ENCODE measurements at places on chromosomes 11 and 22.
A peak's percentile ranks its signal among the peaks of the same experiment; 100 is the strongest.

- no peak for DNase-seq
Measured at GRCh38 chr11:875769-876301, 33.2 kb downstream of the TSPAN4 start.

- no peak for DNase-seq
Measured at GRCh38 chr22:44145544-44145943, 35.2 kb upstream of the PARVG start.

GRCh38 chr11:2718817-2719438, 19.1 kb upstream of the KCNQ1OT1 start:
- DNase-seq, result no peak

GRCh38 chr11:15141381-15141780, 26.7 kb downstream of the INSC start:
- DNase-seq, result no peak

- DNase-seq, result no peak
Measured at GRCh38 chr11:130798280-130798679, 118.0 kb downstream of the SNX19 start.

- no peak for DNase-seq
Measured at GRCh38 chr11:30585125-30585891, 845 bp downstream of the MPPED2 start.

DNA sequence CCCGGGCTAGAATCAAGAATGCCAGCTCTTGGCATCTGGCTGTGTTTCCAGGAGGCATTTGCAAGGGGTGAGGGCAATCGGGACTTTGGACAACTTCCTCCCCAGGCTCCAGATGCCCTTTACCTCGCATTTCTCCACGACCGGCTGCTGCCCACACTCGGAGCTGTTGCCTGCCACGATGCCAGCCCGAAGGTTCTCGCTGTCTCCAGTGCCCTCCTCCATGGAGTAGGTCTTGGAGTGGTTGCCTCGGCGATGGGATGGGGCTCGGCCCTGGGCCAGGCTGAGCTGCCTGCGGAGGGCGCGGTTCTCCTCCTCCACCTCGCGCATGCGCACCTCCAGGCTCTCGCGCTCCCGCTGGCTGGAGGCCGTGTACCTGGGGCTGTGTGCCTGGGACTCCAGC, 270.0 kb downstream of the LARGE1 start:
- no peak for DNase-seq

GRCh38 chr11:17498475-17498874, 21.8 kb upstream of the ABCC8 start:
- no peak for DNase-seq

DNA sequence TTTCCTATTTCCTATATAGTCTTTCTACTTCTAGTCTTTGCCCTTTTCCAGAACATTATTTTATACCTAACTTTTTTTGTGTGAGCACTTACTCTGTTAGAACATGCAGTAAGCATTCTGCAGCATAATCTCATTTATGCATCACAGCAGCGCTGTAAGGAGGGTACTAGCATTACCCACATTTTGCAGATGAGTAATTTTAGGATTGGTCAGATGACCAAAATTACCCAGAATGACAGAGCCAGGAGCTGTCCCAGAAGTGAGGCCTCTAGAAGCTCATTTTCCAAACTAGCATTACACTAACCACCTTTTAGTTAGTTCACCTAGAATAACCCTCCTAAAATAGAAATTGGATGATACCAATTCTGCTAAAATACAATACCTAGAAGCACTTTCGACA, 47.1 kb upstream of the ARHGAP32 start:
- no peak for DNase-seq

DNA sequence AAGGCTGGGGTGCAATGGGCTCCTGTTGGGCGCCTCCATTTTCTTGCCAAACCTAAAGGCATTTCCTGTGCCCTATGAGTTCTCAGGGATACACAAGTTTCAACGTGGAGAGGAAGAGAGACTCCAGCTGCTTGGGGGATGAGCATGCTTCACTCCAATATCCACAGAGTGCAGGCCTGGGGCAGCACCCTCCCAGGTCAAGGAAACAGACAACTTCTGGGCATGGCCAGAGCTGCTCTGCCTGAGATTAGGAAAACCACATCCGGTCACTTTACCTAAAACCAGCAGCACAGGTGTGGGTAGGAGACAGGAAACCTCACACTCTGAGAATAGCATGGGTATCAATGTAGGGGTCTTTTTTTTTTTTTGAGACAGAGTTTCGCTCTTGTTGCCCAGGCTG, 28.7 kb downstream of the TMEM184B start:
- DNase-seq, result no peak

GRCh38 chr22:28025333-28025732, 106.3 kb upstream of the PITPNB start:
- DNase-seq, result no peak

DNA sequence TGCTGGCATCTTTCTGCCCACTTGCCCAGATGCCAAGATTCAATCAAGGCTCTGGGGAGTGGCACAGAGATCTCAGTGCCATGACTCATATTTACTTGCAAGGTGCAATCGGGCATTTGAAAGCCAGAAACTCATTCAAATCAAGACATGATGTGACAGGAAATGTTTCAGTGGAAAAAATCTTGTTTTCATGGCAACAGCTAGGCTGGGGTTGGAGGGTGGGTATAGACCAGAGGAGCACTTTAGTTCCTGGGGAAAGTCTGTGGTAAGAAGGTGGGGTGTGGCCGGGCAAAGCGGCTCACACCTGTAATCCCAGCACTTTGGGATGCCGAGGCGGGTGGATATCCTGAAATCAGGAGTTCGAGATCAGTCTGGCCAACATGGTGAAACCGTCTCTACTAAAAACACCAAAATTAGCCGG, 1.2 kb downstream of the MAJIN start:
- DNase-seq, result peak; percentile 15

DNA sequence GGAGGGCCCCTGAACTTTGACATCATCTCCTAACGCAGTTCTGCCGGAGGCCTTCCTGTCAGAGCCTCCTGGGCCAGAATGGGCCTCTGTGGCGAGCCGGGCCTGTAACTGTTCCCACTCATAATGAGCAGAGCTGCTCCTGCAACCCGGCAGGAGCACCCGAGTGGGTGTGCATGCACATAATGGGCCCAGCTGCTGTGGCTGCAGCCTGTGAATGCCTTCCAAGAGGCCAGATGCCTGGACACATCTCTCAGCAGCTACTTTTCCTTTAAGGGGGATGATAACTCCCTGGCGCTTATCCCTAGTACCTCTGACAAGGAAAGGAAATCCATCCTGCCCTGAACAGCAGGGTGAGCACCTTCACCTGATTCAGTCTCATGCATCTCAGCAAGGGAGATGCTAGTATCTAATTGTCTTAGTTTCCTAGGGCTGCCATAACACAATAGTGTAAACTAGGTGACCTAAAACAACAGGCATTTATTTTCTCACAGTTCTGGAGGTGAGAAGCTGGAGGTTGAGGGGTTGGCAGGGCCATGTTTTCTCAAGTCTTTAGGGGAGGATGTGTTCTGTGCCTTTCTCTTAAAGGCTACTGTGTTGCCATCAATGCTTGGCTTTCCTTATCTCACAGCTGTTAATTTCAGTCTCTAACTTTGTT, 120.5 kb downstream of the TEAD1 start:
- no peak for DNase-seq

DNA sequence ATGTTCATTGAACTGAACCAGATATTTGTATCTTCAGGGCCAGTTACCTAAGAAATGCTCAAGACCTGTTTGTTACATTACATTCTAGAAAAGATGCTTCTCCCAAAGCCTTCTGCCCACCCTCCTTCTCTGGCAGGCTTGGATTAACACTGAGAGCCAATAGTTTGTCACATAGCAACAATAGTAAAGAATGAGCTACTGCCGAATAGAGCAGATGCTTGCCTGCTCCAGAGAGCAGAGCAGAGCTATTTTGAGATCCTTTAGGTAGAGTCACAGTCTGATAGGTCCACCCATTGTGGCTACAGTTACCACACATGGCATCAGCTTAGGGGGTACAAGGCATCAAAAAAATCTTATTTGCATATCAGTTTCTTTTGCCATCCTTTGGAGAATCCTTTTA, 13.5 kb upstream of the EP300 start:
- no peak for DNase-seq

GRCh38 chr11:15157181-15157580, 42.5 kb downstream of the INSC start:
- DNase-seq, result no peak

GRCh38 chr11:76623171-76623883, 47.2 kb downstream of the LRRC32 start:
- no peak for DNase-seq

All from stimulated activated CD4-positive, alpha-beta T cell treated with anti-CD3 and anti-CD28 coated beads, Interleukin-1b, Interleukin-23, amount 100 ng/mL, for 4 hours (primary cell).